Central memory CD4-positive, alpha-beta T cell (primary cell): ENCODE measurements at places on chromosomes 3 and 15.

- no peak for DNase-seq
Observed at GRCh38 chr15:57432141-57432741, 55.9 kb downstream of the CGNL1 start.

DNA sequence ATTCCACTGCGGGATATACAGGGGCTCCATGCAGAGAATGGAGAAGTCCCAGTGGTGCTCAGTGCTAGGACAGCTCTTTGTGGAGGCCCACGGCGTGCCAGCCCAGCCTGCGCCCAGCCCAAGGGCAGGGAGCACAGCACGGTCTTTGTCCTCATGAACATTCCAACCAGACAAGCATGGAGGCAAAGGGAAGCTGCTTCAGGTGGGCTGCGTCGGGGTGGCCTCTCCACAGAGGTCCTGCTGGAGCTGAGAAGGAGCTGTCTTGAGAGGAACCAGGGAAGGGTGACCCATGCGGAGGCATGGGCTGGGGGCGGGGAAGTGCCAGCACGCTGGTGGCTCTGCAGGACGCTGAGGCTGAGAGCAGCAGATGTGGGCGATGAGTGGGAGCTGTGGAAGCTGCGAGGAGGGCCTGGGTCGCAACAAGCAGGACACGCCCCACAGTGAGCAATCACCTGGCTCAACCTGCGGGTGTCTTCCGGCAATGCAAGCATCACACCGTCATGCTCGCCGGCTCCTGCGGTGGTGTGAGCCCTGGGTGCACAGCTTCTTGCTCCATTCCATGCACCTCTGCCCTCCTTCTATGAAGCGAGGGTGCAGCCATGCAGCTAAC is 14.0 kb upstream of the KLF15 start:
- DNase-seq = no peak

DNA sequence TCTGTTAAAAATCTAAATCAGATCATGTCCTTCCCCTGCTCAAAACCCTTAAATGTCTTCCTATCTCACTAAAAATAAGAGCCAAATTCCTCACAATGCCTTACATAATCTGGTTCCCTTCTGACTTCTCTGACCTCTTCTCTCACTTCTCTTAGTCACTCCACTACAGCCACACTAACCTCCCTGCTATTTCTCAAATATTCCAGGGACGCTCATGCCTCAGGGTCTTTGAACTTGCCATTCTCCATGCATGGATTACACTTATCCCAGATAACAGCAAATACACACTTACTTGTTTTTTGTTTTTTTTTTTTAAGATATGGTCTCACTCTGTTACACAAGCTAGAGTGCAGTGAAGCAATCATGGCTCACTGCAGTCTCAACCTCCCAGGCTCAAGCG is 8.5 kb downstream of the TP53BP1 start:
- no peak for DNase-seq

DNA sequence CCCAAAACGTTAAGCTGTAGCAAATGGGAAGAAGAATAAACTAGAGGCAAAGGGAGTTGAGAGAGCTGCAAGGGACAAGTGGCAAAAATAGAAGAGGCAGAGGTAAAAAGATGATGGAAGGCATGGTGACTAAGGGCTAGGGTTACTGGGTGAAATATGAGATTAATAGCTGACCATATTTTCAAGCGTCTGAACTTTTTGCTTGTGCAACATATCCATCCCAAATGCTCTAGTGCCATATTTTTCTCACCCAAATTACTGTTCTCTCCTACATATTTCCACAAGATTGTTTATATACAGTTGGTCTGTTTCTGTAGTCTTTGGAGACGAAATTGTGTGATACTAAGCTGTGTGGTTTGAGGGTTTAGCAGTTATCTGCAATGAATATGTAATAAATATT is 145.5 kb downstream of the GMNC start:
- no peak for DNase-seq

DNA sequence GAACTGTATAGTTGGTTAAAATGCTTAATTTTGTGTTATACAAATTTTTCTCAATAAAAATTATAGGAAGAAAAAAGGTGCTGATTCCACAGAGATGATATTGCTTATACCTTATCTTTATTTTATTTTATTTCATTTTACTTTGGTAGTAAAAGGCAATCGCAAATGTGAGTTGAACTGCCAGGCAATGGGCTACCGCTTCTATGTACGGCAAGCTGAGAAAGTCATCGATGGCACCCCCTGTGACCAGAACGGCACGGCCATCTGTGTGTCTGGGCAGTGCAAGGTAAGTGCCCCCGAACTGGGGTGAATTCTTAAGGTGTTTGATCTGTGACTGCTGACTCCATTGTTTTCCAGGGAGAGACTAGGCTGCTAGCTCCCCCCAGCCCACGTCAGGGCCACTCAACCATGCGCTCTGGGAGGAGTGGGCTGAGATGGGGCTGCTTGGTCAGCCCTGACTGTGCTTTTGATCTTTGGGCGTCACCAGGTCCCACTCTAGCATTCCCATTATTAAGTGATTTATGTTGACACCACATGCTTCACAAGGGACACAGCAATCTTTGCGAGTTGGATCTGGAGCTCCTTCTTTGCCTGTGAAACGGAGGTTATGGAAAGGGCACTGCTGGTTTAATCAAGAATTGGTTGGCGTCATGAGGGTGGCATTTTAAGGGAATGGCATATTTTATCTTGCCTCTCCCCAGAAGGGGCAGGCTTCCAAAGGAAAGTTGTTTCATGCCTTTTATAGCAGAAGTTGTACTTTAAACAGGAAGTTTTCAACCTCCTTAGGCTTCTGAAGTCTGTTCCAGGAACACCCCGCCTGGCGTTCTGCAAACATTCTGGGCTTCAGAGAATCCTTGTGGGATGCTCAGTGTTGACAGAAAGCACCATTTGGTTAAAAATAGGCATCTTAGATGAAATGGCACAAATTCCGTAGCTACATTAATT is 296.5 kb downstream of the THSD4 start:
- DNase-seq = no peak

DNA sequence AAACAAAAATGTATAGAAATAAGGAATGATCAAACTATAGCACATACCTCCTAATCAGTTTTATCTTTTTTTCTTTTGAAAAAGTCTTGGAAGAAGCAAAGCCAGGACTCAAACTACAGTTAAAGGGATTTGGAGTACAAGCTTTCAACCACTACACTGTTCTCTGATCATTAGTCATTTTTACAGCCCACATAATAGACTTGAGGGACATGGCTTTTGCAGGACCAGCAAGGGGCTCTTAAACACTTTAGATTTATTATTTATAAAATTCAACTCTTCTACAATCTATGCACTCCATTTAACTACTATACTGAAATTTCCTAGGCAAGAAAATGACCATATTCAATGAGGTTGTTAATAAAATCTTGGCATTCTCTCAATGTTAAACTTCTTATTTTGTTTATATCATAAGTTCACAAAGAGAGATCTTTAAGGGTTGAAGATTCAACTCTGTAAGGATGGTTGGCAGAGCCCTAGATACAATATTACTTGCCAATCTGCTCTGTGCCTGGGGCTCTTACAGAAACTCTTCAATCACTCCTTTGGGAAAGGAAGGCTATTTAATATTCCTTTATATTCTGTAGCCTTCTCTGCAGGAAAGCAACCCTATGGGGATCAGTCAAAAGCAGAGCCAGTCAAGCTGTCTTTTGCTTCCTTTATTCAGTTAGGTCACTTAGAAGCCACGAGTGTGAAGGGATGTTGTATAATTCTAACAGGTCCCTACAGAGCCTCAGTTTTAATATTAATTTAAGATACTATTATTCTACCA is 557.7 kb upstream of the SGO1 start:
- DNase-seq = no peak

- no peak for DNase-seq
Observed at GRCh38 chr15:37109872-37110572, 9.7 kb upstream of the MEIS2 start.

- no peak for DNase-seq
Observed at GRCh38 chr3:28835751-28836150, 445.1 kb upstream of the RBMS3 start.

DNA sequence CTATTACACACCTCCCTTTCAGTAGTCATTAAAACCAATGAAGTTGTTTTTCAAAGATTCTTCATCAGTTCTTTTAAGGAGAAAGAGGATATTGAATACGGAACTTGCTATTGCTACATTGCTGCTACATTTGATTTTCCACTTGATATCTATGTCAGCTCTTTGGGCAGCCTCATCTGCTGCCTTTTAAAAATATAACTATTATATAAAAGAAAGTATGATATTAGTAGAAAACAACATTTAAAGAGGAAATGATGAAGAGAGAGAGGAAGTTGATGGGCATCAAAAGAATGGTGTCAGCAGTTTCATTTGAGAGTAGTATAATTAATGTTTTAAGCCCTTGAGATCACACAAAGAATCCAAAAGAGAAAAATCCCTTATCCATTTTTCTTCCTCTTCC is 171.4 kb downstream of the NFKBIZ start:
- no peak for DNase-seq

DNA sequence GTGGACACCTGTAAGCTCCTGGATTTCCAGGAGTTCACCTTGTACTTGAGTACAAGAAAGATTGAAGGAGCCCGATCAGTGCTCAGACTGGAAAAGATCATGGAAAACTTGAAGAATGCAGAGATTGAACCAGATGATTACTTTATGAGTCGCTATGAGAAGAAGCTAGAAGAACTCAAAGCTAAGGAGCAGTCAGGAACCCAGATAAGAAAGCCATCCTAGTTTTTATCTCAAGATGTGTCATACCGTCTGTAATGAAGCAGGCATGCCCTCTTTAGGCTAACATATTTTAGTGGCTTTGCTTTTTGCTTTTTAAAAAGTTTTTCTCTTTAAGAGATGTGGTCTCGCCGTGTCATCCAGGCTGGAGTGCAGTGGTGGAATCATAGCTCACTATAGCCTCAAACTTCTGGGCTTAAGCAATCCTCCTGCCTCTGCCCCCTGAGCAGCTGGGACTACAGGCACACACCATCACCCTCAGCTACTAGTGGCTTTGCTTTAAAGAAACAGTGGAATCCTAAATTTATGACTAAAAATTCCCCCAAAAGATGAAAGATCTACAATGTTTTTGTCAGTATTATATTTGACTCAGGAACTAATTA is 28.1 kb downstream of the EXOG start:
- no peak for DNase-seq

DNA sequence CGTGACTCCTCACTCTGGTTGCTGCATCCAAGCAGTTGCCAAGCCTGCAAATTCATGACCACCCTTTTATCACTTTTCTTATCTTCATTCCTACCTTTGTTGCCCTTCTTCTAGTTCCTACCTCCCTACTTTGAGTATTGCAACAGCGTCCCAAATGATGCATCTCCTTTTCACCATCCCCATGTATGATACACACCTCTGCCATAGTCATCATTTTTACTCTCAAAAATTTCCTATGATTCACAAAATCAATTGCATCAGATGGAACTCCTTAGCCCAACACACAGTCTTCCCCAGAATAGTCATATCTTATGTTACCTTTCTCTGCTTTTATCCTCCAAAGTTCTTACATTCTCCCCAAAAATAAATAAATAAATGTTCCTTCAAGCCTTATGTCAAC is 262.6 kb downstream of the TBL1XR1 start:
- DNase-seq = no peak

- no peak for DNase-seq
Observed at GRCh38 chr3:155012584-155012983, 67.5 kb upstream of the MME start.

GRCh38 chr3:136330900-136331299 is 80.8 kb downstream of the PCCB start:
- DNase-seq = no peak

DNA sequence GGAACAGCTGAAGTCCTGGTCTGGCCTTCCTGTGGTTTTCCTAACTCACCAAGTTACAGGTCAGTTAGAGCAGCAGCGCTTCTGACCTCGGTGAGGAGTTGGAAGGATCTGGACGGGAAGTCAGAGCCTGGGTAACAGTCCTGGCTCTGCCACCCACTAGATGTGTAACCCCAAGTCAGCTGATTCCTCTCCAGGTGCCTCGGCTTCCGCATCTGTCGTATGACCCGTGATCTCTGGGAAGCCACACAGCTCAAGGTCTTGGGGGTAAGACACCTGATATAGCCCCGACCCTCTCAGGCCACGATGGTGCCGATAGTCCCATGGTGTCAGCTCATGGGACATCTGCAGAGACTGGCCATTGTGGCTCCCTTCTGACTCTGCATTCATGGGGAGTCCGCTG is 8.3 kb upstream of the PIGZ start:
- DNase-seq = no peak

GRCh38 chr3:142912402-142913172 is 23.7 kb upstream of the PCOLCE2 start:
- DNase-seq = no peak

- DNase-seq = no peak
Observed at GRCh38 chr15:45064386-45064785, 41.4 kb downstream of the SORD start.

GRCh38 chr3:59690886-59691285 is 641.1 kb upstream of the CFAP20DC start:
- DNase-seq = no peak

DNA sequence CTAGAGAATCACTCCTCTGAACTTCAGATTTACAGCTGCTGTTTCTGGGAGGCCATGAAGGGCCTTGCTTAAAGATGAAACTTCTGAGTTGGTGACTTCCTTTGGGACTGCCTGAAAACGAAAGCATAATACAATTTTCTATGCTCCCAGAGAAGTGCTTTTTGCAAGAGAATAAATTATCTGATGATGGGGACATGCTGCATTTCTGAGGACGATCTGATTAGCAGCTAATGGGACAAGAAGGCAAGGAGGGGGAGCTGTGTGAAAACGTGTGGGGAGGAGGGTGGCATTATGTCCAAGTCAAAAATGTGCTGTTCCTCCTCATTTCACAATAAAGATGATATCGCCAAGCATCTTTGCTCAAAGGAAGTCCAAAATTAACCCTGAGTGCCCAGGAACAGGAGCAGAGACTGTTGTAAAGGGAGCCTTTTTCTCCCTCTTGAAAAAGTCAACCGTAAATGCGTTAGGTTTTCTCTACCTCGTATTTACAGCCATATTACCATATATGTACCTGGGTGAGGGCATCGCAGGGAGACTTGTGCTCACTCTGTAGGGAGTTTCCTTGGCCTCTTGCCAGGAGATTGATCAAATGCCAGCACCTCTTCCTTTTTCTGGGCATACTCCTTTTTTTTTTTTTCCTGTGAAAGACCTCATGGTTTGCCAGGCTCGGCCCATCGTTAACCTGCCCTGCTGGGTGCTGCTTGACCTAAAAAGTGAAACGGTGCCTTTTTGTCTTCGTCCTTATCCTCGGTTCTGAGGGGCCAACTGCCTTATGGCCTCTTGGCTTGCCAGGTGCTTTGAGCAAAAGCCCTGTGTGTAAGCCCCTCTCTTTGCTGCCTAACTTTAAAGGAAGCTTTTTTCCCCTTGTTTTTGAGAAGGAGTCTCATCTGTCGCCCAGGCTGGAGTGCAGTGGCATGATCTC is 11.5 kb downstream of the ITPR1 start:
- DNase-seq = peak; percentile 51

GRCh38 chr15:72445426-72445825 is 28.7 kb upstream of the ARIH1 start:
- no peak for DNase-seq

- DNase-seq = no peak
Observed at GRCh38 chr3:99901200-99901926, 83.7 kb downstream of the CMSS1 start.
